Heart left ventricle (tissue), 16 donors: ENCODE measurements at places on chromosomes 1 and 21.
A peak's percentile ranks its signal among the peaks of the same experiment; 100 is the strongest.

DNA sequence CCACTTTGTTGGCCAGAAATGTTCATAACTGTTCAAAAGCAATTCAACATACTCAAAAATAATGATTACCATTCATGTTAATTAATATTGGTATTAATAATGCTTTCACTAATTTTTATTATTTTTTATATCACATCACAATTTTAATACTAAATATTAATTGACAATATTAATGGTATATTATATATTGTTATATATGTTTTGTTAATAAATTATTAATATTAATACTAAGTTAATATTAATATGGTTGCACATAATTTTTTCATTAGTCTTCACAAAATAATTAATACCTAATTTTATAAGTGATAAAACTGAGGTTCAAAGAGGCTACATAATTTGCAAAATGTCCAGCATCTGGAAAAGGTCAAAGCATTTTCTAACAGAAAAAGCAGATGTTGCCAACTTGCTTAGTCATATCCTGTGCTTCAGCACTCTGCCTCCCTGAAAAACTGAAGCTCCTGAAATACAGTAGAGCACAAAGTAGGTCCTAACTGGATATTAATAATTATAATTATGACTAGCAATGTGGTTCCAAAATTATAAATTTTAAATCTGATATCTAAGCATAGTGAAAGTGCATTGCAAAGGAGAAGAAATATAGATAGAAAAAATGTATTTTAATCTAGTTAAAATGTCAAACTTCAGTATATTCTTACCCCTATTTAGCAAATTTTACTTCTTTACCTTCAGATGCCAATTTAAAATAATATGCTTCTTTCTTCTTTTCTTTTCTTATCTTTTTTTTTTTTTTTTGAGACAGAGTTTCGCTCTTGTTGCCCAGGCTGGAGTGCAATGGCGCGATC, 123.2 kb upstream of the TNFSF4 start:
- DNase-seq, result no peak

- DNase-seq, result no peak
Observed at GRCh38 chr1:179036844-179037465, 11.3 kb downstream of the FAM20B start.

DNA sequence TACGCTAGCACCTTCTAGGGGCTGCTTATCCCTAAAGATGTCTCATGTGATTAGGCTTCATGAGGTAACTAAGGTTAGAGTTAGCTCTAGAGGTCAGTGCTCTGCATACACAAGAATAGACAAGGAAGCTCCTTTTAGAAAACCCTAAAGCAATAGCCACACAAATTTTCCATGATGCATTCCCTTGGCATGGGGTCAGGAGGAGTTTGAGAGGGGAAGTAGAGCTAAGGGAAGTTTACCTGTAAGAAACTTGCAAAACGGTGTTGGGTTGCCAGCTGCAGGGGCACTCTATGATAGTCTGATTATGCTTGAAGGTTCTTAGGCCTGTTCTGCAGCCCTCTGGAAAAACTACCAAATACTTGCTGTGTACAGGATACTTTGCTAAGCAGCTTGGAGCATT, 39.0 kb upstream of the A3GALT2 start:
- DNase-seq, result no peak

DNA sequence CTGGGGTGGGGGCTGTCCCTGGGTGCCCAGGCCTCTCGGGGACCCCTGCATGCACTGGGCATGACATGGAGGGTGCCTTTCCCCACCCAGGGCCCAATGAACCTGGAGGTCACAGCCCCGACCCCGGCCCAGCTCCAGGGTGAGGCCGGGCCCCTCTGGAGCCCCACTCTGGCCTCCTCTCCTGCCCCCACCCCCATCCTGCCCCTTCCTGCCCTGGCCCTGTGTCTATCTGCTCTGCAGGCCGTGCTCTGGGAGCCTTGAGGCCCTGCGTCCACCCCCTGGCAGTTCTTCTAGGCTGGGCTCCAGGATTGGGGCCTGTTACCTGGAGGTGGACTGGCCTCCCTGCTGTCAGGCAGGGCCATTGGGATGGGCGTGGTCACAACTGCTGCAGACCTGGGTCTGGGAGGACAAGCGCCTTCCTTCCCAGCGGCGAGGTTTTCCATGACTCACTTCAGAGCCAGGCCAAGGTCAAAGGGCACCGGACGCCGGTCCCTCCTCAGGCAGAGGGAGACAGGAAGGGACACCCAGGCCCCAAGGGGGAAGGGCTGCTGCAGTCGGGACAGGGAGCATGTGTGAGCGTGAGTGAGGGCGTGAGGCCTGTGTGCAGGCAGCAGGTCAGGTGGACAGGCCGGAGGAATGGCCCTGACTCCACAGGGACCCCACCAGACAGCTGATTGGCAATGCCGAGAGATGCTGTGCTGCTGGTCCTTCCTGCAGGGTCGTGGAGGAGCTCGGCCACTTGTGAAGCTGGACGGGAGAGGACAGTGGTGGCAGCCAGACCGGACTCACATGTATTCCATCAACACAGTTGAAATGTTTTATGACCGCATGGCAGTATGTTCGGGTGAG, 31.1 kb upstream of the POFUT2 start:
- DNase-seq, result peak; percentile 92

GRCh38 chr1:5955479-5955977, 36.7 kb downstream of the NPHP4 start:
- no peak for DNase-seq

DNA sequence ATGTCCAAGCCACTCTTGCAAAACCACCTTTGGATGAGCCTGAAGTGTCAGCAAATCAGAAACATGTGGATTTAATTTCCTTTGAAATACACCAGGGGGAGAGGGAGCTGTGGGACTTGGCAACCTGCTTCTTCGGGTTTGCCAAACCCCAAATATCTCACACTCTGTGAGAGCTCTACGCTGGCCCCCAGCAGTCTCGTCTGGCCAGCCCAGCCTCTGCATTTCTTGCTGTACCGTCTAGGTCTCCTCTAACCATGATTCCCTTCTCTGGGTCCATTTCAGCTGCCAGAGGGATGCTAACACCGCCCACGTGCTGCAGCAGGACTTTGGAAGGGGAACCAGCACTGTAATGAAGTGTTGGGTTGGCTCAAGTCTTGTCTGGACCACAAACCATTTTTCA, 114.6 kb downstream of the MRPS6 start:
- peak; percentile 52 for DNase-seq

GRCh38 chr1:91805311-91805801, 80.6 kb downstream of the TGFBR3 start:
- DNase-seq, result no peak

DNA sequence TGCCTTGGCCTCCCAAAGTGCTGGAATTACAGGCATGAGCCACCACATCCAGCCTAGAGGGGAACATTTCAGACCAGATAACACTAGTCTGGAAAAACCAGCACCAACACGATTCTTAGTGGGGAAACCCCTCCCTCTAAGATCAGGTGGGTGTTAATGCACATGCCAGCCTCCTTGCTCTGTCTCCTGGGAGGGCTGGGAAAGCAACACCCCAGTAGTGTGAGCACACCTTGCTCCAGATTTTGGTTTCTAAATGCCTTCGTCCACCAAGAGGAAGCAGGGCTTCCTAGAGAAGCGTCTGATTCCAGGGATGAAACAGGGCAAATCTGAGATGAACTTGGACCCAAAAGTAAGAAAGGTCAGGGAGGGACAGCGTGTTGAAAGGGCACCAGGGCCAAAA, 2.2 kb upstream of the KRTAP10-4 start:
- DNase-seq, result no peak

GRCh38 chr1:110523011-110523410, 4.0 kb upstream of the KCNA10 start:
- no peak for DNase-seq

DNA sequence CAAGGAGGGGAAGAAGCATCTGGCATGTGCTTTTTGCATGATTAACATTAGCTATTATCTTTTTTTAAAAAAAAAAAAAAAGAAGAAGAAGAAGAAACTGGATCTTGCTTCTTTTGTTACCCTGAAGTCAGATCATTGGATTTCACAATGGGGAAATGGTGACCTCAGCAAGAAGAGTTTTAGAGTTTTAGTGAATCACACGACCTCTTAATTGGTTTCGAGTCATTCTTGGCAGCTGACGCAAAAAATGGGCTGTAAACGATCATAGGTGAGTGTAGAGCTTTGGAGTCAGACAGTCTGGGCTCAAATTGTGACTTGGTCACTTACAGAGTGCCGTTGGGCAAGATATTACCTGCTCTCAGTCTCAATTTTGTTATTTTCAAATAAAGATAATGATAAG, 33.3 kb upstream of the PGBD5 start:
- DNase-seq, result no peak

DNA sequence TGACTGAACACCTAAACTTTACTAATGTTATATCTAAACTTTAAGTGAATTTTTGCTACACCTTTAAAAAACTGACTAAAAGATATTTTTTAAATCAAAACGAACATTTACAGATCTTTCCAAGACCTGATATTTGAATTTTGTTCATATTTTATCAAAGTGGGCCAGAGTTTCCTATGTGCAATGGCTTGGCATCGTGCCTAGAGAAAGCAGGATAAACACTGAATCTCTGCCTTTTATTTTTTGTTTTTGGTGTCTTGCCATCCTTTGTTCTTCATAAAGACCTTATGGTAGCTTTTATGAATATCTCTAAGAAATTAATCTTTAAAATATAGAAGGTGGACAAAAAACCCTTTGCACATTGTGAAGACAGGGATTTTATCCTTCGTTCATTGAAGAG, 25.8 kb upstream of the VPS26C start:
- peak; percentile 24 for DNase-seq

GRCh38 chr1:228471762-228472398, 15.3 kb upstream of the RNF187 start:
- no peak for DNase-seq

DNA sequence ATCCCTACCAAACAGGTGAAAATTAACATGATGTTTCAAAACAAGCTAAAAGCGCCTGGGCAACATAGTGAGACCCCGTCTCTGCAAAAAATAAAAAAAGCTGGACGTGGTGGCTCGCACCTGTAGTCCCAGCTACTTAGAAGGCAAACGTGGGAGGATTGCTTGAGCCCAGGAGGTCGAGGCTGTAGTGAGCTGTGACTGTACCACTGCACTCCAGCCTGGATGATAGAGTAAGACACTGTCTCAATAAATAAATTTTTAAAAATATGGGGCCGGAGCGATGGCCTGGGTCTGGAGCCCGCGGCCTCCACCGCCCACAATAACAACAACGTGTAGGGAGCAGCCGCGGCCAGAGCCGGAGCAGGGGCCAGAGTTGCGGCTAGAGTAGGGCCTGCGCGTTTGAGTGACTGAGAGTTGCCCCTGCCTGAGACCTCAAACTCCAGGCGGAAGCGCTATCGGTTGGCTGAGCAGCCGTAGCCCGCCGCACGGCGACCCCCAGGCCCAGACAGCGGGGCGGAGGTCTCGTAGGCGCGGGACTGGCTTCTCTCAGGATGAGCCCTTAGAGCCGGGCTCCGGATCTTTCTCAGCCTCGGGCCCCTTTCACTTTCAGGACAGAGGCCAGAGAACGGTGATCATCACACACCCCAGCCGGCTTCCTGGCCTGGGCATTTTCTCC, 41.4 kb downstream of the ZMYM1 start:
- peak; percentile 6 for DNase-seq

- no peak for DNase-seq
Observed at GRCh38 chr21:24205319-24205718, 1402.0 kb downstream of the MRPL39 start.

- no peak for DNase-seq
Observed at GRCh38 chr1:101004670-101005069, 20.9 kb downstream of the DPH5 start.

GRCh38 chr1:236059011-236059410, 5.9 kb downstream of the NID1 start:
- no peak for DNase-seq

- peak; percentile 71 for DNase-seq
Observed at GRCh38 chr21:34844013-34844923, 175.5 kb downstream of the CLIC6 start.

DNA sequence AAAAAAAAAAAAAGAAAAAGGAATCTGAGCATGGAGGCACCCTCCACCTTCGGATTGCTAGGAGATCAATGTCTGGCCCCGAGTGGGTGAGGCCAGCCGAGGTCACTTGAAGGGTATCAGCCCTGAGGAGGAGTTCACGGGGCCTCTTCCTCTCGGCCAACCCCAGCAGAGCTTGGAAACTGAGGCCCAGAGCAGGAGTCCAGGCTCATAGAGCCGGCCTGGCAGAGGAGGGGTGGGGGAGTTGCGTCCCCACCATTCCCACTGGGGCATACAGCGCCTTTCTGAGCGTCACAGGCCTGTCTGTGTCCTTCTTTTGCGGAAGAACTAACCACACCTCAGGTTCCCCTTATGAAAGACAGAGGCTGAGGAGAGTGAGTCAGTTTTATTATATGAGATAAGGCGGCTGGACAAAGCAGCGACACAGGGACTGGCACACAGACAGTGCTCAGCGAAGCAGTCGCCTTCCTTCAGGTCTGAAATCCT, 17.1 kb upstream of the EPHA2 start:
- no peak for DNase-seq

DNA sequence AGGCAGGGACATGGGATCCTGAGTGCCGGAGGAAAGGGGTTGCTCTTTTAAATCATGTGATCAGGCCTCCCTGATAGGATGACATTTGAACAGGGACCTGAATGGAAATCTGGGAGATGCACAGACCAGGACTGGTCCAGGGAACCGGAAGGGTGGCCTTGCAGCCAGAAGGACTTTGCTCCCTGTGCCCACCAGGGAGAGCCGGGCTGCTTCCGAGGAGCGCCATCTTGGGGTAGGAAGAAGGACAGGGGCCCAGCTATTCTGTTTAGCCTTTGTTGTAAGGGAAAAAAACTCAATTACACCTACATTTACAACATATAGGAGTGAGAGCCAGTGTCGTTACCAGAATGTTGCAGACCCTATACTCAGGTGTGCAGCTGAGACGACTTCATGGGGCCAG, 5.5 kb downstream of the KLHDC7A start:
- DNase-seq, result no peak

DNA sequence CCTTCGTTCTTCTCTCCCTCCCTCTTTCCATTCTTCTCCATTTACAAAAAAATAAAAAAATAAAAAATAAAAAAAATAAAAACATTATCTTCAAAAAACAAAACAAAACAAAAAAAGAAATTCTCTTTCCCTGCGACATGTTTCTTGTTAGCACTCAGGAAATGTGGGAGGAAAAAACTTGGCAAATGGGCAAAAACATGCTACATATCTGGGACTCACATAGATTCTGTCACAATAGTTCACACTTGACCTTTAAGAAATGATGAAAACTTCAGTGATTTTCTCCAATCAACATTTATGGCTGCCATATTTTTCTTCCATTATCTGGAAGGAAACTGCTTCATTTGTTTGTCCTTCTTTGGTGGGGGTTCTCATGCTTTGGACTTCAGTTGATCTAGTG, 109.3 kb downstream of the PRKAB2 start:
- no peak for DNase-seq

DNA sequence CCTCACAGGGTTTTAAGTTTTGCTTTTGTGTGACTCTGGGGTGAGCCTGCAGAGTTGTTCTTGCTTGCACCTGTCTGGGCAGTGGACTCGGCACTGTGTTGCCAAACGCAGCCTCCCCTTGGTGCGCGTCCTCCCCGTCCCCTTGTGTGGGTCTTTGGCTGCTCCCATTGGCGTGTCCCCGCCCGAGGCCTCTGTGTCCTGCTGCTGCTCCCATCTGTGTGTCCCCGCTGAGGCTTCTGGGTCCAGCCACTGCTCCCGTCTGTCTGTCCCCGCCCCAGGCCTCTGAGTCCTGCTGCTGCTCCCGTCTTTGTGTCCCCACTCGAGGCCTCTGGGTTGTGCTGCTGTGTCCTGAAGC, 62.8 kb downstream of the PCNT start:
- no peak for DNase-seq

GRCh38 chr1:38744452-38745350, 114.9 kb downstream of the RRAGC start:
- no peak for DNase-seq

GRCh38 chr1:103948526-103948925, 198.8 kb downstream of the AMY1C start:
- no peak for DNase-seq

- DNase-seq, result no peak
Observed at GRCh38 chr1:171420810-171421209, 64.5 kb upstream of the PRRC2C start.
